ENCODE measurements at places on chromosomes 1 and 21. TPM values are rescaled to one million over a fixed set of nuclear protein-coding genes. Genes with fewer than 3 reads are reported as not detected.

Gene DBT
- total RNA-seq = 8.2 TPM

Gene C1orf226
- 0.57 TPM for total RNA-seq

DNA sequence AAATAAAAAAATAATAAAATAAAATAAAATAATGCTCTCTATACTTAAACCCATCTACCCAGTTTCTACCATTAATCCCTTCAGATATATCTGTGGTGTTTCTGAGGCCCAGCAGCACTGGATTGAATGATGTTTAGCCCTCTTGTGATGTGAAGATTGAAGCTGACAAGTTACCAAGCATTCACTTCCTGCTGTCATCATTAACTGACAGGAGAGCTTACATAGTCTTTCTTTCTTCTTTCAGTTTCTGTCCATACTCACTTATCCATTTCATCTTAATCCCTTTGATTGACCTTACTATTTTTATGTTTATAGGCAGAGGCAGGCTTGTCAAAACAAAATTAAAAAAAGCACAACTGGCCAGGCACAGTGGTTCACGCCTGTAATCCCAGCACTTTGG is 38.8 kb upstream of the PGD start:
- DNase-seq = no peak

- DNase-seq = peak; percentile 50
Observed at GRCh38 chr1:151282883-151283725, 1.0 kb downstream of the ZNF687 start.

DNA sequence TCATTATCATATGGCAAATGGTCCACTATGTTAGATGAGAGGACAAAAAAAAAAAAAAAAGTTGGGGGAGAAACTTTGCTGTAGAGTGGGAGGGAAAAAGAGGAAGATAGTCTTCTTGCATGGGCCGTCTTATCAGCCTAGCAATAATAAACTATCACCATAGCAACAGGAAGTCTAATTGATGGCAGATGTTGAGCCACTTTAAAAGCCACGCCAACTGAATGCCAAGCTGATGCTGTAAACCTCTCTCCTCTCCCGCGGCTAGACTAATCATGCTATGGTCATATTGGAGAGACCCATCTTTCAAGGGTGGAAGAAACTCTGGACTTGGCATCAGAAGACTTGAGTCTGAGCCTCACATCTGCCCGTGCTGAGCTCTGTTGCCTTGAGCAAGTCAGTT is 122.2 kb upstream of the HOOK1 start:
- no peak for DNase-seq

GRCh38 chr1:225995919-225996864 is 3.0 kb downstream of the SDE2 start:
- DNase-seq = no peak

- no peak for DNase-seq
Observed at GRCh38 chr1:115218034-115218405, 120.0 kb downstream of the NGF start.

GRCh38 chr1:115237023-115237422 is 101.0 kb downstream of the NGF start:
- no peak for DNase-seq

- no peak for DNase-seq
Observed at GRCh38 chr1:69569576-69570328, 2.0 kb downstream of the LRRC7 start.

GRCh38 chr1:221708076-221708571 is 33.8 kb downstream of the DUSP10 start:
- DNase-seq = peak; percentile 96

DNA sequence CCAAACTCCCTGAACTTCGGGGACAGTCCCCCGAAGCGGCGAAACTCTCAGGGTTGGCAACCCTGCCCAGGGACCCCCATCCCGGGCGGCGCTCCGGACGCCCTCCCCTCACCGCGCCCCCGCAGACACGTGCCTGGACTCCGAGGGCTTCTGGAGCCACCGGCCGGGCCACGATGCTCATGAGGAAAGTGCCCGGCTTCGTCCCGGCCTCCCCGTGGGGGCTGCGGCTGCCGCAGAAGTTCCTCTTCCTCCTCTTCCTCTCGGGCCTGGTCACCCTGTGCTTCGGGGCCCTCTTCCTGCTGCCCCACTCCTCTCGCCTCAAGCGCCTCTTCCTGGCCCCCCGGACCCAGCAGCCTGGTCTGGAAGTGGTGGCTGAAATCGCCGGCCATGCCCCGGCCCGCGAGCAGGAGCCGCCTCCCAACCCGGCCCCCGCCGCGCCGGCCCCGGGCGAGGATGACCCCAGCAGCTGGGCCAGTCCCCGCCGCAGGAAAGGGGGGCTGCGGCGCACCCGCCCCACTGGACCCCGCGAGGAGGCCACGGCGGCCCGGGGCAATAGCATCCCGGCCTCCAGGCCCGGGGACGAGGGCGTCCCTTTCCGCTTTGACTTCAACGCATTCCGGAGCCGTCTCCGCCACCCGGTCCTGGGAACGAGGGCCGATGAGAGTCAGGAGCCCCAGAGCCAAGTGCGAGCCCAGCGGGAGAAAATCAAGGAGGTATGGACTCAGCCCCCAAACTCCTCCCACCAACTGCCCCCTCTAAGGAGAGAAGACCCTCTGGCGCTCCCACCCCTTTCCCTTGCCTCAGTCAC is 1.2 kb downstream of the MAN1C1 start:
- DNase-seq = peak; percentile 66

DNA sequence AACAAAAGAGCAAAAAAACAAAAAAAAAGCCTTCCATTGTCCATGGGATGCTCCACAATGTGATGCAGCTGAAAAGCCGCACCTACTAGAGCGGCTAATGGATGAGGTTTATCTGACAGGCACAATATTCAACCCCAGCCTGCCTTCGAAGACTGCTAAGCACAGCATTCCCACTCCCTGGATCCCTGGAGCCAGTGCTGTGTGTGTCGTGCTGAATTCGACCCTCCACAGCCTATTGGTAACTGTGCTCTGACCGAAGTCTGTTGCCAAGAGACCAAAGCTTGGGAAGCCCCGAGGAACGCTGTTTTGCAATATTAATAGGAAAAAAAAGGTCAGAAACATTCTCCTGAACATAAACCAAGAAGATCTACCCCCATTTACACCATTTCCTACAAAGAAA is 57.2 kb upstream of the PUM1 start:
- no peak for DNase-seq

GRCh38 chr1:162538815-162539431 is 22.6 kb upstream of the UAP1 start:
- DNase-seq = peak; percentile 14
